ENCODE measurements at places on chromosomes 6 and 20.

GRCh38 chr6:14017626-14018475 is 93.1 kb downstream of the RNF182 start:
- no peak for DNase-seq

- peak; percentile 44 for DNase-seq
Measured at GRCh38 chr6:167907837-167908681, 81.3 kb downstream of the AFDN start.

- no peak for DNase-seq
Measured at GRCh38 chr20:20331156-20331555, 36.7 kb upstream of the INSM1 start.

DNA sequence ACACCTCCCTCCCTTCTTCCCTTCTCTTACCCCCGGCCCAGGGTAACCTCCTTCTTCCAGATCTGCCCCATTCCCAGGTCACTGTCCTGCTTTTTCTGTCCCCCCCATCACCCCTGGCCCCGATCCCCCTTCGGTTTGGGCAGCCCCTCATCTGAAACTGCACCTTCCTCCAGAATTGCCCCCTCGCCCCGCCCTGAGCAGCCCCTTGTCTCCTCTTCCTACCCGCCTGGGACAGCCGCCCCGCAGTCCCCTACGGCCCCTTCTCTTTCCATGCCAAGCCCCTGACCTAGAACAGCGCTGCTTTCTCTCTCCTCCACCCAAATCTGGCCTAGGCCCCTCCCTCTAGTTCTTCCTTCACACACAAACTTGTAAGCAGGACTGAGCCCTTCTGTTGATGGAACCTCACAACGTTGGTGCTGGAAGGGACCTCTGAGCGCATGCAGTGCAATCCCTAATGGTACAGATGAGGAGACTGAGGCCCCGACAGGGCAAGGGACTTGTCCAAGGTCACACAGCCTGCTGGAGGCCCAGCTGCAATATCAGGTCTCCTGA is 630 bp downstream of the PPP2R5D start:
- peak; percentile 21 for DNase-seq

DNA sequence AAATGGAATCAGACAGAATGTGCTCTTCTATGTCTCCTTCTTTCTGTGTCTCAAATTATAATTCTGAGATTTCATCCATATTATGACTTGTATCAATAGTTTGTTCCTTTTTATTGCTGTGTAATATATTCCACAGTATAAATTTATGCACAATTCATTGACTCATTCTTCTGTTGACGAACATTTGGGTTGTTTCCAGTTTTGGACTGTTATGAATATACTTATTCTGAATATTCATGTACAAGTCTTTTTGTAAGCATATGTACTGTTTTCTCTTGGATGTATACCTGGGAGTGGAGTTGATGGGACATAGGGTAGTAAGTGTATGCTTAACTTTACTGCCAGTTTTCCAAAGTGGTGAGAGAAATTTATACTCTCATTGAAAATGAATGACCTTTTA is 28.1 kb upstream of the TRAF3IP2 start:
- no peak for DNase-seq

DNA sequence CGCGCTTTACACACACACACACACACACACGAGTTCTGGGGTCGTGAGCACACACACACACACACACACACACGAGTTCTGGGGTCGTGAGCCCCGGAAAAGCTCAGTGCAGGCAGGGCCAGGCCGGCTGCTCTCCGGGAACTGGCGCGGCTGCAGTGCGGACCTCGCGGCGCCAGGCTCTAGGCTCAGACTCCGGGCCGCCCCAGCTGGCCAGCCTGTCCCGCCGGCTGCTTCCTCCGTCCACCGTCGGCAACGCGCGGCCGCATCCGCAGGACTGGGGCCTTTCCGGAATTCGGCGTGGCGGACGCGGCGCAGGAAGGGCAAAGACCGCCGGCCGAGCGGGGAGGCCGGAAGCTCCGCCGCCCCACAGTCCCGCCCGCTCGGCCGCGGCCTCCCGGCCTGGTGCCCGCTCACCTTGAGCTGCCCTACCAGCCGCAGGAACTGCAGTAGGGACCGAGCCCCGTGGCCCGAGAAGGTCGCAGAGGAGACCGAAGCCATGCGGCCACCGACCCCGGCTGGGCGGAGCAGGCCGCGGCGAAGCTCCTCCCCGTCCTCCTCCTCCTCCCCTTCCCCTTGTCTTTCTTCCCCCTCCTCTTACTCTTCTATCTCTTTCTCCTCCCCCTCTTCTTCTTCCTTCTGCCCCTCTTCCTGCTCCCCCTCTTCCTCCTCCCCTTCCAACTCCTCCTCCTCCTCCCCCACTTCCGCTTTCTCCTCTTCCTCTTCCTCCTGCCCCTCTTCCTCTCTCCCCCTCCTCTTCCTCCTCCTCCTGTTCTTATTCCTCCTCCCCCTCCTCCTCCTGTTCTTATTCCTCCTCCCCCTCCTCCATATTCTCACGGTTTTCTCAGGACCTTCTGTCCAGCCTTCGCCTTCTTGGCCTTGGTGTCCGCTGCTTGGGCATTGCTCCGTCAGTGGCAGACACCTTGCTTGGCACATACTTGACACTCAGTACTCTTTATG is at the start of gene HDDC2:
Gene HDDC2, minus strand, starts transcription at position 533 of the 957 bp plus-strand sequence. Its CDS starts 35 bp downstream, at position 498.
- DNase-seq = peak; percentile 79

DNA sequence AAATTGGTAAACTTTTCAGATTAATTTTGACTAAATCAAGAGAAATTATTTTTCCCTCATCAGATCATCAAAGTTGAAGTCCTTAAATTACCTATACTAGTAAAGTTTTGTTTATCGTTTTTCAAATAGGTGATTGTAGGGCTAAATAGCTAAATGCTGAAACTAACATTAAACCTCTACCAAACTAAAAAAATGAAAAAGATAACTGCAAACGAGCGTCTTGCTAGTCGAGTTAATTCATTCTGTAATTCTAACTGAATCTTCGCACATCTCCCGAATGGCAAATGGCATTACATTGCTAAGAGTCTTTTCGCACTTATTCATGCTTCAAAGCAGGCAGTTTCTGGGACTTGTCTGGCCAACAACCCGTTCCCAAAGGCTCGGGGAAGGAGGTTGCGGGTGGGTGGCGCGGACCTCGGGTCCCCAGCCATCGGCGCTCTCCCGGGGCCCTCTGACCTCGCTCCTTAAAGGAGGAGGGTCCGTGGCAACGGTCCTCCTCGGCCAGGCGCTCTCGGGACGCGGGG is 43.8 kb downstream of the POPDC3 start:
- DNase-seq = no peak

GRCh38 chr6:12984776-12985175 is 268.2 kb downstream of the PHACTR1 start:
- no peak for DNase-seq

DNA sequence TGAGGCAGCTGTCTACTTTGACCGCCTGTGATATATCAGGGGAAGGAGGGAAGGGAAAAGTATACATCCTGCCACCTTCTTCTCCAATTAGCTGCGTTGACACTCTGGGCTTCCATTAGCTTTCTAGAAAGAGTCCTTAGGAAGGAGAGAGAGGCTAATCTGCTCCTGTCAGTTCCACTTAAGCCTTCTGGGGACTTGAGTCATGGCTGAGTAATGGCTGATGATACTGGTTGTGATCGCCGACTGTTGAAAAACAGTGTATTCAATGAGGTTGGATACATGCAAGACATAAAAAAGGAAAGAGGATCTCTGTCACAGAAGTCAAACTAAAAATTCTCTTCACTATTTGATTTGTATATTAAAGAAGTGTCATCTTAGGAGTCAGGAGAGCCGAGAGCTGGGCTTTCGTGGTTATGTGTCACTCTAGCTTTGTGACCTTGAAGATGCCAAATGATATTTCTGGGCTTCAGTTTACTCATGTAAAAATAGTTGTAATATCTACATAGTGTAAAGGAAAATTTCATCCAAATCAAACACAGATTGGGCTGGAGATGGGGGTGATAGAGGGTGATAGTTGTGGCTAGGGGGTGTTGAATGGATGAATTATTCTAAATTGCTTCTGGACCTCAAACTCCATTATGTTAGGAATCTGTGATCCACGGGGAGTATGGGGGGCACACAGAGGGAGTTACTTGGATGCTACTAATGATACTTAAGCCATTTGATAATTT is 189.0 kb downstream of the UST start:
- no peak for DNase-seq

DNA sequence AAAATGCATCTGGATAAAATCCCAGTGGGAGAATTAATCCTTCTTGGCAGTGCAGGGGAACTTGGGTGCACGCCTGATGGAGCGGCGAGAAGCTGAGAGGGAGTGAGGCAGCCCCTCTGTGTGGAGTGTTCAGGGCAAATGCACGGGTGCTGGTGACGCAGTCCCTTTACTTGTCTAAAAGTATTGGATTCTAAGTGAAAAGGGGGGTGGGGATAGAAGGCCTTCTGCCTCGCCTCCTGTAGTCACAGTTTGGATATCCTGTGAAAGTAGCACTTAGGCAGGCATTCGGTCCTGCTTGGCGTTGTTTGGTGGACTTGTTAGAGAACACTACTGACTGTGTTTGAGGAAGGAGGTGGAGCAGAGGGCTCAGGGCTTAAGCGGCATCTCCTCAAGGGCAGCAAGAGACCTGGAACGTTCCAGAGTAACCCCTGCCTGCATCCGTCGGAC is 39.3 kb downstream of the PHACTR3 start:
- no peak for DNase-seq

- no peak for DNase-seq
Measured at GRCh38 chr6:154482858-154483257, 27.6 kb downstream of the CNKSR3 start.

GRCh38 chr20:45346291-45346718 is 1.9 kb downstream of the SDC4 start:
- peak; percentile 23 for DNase-seq

GRCh38 chr6:45949256-45949655 is 66.4 kb downstream of the CLIC5 start:
- DNase-seq = no peak

- no peak for DNase-seq
Measured at GRCh38 chr6:101961357-101961756, 567.8 kb downstream of the GRIK2 start.

DNA sequence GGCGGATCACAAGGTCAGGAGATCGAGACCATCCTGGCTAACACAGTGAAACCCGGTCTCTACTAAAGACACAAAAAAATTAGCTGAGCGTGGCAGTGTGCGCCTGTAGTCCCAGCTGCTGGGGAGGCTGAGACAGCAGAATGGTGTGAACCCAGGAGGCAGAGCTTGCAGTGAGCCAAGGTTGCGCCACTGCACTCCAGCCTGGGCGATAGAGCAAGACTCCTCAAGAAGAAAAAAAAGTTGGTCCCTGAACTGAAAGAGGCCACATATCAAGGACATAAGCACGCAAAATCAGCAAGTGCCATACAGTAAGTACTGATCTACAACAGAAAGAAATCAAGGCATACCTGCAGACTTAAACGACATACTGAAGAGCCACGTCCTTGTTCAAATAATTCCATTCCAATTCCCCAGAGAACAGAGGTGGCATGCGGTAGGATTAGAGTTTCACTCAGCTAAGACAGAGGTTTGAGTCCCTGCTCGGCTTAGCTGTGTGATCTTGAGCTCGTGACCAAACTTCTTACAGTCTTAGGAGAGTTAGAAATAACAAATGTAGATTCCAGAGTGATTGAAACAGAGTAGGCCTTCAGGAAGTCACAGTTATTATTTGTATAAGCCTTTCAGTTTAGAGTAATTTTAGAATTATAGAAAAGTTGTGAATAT is 29.2 kb downstream of the B4GALT5 start:
- DNase-seq = no peak

DNA sequence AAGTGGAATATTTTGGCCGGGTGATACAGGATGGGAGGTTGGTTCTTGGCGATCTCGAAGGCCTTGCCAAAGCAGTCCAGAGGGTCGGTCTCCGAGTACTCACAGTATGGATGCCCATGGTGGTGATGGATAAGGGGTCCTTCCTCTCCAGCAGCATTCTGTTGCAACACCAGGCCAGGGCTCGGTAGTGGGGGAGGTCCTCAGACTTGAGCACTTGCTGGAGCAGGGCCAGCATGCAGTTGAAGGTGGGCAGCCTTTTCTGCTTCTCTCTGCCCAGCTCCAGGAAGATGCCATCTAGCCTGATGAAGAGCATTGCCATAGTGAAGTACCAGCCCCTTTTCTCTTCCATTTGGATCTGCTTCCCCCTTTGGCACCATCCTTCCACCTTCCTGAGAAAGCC is 99.4 kb upstream of the MCHR2 start:
- no peak for DNase-seq

DNA sequence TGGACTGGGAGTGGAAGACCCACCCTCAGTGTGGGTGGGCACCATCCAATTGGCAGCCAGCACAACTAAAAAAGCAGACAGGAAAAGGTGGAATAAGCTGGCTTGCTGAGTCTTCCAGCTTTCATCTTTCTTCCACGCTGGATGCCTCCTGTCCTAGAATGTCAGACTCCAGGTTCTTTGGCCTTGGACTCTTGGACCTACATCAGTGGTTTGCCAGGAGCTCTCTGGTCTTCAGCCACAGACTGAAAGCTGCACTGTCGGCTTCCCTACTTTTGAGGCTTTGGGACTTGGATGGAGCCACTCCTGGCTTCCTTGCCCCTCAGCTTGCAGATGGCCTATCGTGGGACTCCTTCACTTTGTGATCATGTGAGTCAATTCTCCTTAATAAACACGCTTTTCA is 59.8 kb downstream of the SOX4 start:
- DNase-seq = no peak

DNA sequence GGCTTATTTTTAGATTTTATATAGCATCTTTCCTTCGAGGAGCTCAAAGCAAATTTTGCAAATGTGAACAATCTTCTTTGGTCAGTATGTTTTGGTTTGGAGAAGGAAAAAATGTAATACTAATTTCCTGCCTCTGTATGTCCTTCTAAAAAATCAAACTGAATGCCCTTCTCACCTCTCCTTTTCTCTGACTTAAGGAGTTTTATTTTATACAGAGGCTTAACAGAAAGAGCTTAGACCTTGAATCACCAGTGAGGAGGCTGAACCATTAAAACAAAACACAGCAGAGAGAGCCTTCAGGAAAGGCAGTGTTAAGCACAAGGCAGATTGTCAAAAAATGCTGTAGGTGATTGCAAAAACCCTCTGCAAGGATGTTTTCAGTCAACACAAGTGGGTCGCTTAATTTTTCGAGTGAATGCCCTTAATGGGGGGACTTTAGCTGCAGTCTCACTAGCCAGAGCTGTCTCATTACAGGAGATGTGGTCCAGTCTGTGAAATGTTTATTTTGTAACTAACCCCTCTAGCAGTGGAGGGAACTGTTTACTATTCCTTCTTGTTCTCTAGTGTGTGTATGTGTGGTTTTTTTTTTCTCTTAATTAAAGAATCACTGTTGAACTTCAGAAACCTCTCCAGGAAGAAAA is 481.3 kb upstream of the CITED2 start:
- peak; percentile 44 for DNase-seq

Data from NCI-H1417 (cell line).